ENCODE measurements at places on chromosomes 7 and 10. TPM values are rescaled to one million over a fixed set of nuclear protein-coding genes. Genes with fewer than 3 reads are reported as not detected.

GRCh38 chr10:16919121-16919982 lies 102.1 kb upstream of the RSU1 start:
- DNase-seq, result no peak

Gene RAMP3
- 0.63 TPM for total RNA-seq

DNA sequence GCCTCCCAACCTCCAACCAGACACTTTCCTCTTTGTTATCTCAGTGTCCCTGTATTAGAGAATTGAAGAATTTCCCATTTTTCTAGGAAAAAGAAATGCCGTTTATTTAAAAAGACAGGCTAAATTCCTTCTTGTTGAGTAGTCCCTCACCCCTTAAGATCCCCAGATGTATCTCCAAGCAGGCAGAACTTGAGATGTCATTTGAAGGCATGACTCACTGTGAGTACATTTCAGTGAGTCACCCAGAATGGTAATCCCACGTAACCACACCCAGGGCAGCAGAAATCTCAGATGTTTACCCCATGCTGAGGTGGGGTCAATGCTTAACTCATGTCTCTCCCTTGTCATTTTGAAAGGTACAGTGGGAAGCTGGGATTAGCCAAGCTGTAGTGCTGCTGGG lies 4.4 kb downstream of the ZNF655 start:
- DNase-seq, result no peak

- DNase-seq, result no peak
Measured at GRCh38 chr10:45135443-45136198, 134.9 kb downstream of the ZNF22 start.

Gene TNS3
- total RNA-seq, result 9.5 TPM

Gene HELLS
- total RNA-seq, result 262 TPM

DNA sequence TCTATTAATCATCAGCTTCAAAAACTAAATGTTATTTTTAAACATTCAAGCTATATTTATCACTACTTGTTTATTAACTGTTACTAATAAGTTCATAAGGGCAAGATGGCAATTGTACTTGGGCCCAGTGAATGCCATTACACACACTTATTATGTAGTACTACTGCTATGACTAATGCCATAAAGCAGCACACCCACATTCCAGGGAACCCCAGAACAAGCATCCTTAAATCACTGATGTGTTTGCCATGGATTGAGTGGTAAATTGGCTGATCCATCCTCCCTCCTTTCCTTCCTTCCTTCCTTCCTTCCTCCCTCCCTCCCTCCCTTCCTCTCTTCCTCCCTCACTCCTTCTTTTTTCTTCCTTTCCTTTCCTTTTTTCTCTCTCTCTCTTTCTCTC lies 37.4 kb upstream of the RSU1 start:
- no peak for DNase-seq

DNA sequence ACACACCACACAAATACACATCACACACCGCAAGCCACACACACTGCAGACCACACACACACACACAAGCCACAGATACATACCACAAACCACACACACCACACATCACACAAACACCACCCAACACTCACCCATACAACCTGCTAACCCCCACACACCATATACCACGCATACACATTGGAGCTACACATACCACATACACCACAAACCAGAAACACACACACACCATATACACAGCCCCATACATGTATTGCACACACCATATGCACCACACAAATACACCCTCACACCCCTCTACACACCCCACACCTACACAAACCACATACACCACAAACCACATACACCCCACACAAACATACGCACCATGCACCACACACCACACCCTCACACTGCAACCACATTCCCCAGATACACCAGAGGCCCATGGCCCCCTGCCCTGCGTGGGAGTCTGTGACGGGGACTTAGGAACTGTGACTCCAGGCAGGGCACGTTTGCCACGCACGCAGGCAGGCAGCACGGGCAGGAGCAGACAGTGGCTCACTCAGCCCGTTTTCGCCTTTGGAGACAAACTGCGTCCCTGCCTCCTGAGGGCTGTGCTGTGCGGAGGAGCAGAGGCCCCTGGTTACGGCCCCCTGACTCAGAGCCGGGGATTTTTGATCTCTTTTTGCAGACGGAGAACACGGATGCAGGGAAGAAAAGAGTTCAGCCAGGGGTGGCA lies 52.6 kb downstream of the TMEM209 start:
- no peak for DNase-seq

- no peak for DNase-seq
Measured at GRCh38 chr10:35961501-35961900, 319.4 kb upstream of the FZD8 start.

GRCh38 chr7:147569116-147569913 lies 1021.3 kb upstream of the C7orf33 start:
- DNase-seq, result no peak

Gene ATP5MK
- total RNA-seq, result 338 TPM

Gene EMX2
- total RNA-seq, result not detected

Gene SPDYE5
- total RNA-seq, result not detected

Gene SLC29A4
- total RNA-seq, result 12.4 TPM
